Hepatocyte (in vitro differentiated cells): ENCODE measurements at places on chromosomes 3 and 15.

- no peak for DNase-seq
Measured at GRCh38 chr15:51180011-51180410, 85.3 kb upstream of the TNFAIP8L3 start.

DNA sequence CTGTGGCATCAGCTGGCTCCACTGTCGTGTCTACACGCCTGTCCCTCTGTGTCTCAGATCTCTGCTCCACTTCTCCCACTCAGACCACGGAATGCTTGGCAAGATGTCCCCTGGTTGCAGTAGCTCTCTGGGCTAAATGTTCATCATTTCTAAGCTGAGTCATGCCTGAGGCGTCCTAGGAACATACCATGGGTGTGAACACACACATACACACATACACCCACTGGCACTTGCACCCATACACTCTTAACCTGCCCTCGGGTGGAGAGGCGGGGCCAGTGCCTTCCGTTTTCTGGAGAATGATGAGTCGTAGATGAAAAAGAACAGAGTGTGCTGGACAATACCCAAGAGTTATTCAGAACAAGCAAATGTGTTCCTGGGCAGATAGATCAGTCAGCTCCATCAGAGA is 72.4 kb downstream of the SENP2 start:
- peak; percentile 72 for DNase-seq

DNA sequence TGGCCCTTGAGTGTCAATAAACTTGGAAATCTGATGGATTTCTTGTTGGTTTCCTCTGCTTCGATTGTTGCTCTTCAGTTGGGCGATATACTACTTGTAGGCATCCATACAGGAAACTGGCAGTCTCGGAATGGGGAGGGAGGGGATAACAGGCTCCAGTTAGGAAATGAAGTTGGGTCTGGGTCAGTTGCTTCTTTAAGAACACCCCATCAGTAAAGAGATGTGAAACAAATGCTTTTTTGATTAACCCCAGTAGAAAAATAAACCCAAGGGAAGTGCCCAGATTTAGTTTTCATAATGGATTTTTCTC is 681 bp downstream of the CHMP2B start:
- no peak for DNase-seq

DNA sequence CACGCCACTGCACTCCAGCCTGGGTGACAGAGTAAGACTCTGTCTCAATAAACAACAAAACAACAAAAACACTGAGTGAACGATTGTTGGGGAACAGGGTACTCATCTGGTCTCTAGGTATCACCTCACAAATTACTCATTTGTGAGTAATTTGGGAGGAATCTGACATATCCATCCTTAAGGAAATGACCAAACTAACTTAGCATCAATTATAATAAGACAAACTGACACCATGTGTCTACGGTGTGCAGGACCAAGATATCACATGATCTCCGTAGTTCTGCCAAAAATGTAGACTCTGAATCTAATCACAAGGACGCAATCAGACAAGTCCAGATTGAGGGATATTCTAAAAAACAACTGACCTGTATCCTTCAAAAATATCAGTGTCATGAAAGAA is 12.0 kb upstream of the DAPK2 start:
- no peak for DNase-seq

- DNase-seq: peak; percentile 33
Measured at GRCh38 chr3:113532698-113533533, 561 bp downstream of the SIDT1 start.

DNA sequence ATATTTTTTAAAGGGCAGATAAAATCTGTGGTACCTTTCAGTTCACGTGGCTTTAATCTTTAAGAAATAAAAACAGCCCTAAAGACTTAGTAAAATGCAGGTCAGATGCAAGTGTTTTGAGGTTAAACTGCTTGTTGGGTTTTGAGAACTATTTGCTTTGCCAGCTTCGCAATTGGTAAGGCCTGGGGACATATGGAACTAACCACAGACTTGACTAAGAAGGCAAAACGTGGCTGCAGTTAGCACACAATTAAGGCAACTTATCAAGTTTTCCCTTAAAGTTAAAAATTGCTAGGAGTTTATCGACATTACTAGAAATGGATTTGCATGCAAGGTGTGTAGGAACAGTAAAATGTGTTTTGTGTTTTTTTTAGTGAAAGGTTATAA is 206.9 kb downstream of the ZNF385D start:
- no peak for DNase-seq

GRCh38 chr3:76866729-76867408 is 173.0 kb upstream of the ROBO2 start:
- DNase-seq: no peak

DNA sequence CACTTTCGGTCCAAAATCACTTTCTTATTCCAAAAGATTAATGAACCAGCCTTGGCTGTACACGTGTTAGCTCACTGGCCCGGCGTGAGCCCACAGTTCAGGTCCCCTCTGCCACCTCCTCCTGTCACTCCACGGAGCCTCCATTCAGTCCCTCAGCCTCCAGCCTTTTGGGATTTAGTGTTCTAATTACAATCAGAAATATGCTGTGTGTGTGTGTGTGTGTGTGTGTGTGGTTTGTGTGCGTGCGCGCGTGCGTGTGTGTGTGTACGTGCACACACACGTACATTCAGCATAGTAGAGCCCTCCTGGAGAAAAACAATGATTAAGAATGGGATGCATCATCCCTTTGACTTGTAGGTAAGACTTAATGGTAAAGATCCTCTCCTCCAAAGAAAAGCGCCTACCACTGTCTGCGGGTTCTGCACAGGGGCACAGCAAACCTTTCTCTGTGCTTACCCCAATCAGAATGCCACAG is 801 bp downstream of the CA12 start:
- DNase-seq: no peak

DNA sequence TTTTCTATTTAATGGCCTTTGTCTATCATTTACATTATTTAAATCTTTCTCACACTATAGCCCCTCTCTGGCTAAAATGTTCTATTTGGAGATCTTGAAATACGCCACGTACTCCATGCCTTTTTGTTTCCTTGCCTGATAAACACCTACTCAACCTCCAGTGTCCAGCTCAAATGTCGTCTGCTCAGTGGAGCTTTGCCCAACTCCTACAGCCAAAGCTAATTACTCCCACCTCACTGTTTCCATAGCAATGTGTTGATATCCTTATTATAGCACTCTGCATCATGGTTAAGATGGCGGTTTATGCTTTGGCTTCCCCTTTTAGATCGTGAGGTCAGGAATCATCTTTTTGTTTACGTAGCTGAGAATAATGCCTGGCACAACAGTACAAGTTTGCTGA is 55.9 kb downstream of the NGLY1 start:
- no peak for DNase-seq

- DNase-seq: no peak
Measured at GRCh38 chr3:151228666-151229040, 25.6 kb upstream of the GPR171 start.

GRCh38 chr3:69948246-69948862 is 51.2 kb upstream of the SAMMSON start:
- DNase-seq: peak; percentile 62

DNA sequence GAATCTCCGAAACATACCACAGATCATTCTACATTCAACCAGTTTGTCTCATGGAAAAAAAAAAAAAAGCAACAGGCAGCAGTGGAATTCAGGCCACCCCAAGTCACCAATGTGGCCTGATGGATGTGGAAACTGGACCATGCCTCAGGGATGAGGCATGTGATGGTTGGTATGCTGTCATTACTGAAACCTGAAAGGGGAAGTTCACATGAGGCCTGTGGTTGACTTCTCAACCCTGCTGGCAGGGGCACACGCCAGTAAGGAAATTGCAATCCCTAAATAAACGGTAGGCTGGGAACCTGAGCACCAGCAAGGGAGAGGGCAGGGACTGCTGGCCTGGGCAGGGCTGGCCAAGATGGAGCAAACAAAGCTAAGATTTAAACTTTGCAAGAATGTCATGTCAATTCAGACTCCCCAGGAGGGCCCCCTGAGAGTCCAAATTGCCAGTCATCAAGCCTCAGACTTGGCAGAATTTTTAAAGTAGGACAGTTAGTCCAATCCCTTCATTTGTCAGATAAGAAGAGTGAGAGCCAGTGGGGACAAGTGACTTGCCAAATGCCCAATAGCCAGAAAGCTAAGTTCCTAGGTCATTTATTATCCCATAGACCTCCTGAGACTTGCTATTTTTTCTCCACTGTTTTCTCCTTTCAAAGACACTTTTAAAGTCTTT is 310.4 kb downstream of the ERC2 start:
- no peak for DNase-seq
